ENCODE measurements at places on chromosomes 6 and 20.

GRCh38 chr20:50146732-50147662 lies 6.5 kb downstream of the PEDS1 start:
- peak; percentile 26 for DNase-seq

DNA sequence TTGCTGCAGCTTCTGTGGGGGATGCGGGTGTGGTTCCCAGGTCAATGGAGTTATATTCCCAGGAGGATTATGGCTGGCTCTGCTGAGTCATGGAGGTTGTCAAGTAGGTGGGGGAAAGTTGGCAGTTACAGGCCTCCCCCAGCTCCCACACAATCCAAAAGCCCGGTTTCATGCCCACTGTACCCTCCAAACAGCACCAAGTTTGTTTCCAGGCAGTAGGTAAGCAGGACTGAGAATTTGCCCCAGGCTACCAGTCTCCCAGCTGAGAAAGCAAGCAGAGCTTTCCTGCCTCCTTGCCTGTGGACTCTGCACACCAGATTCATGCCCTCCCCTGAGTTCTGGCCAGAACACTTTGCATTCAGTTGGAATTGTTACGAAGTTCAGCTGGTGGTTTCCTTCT lies 578.2 kb downstream of the MEI4 start:
- no peak for DNase-seq

GRCh38 chr6:135938576-135939207 lies 87.2 kb downstream of the PDE7B start:
- DNase-seq: peak; percentile 37

- no peak for DNase-seq
Measured at GRCh38 chr6:169923468-169924464, 172.3 kb downstream of the ERMARD start.

DNA sequence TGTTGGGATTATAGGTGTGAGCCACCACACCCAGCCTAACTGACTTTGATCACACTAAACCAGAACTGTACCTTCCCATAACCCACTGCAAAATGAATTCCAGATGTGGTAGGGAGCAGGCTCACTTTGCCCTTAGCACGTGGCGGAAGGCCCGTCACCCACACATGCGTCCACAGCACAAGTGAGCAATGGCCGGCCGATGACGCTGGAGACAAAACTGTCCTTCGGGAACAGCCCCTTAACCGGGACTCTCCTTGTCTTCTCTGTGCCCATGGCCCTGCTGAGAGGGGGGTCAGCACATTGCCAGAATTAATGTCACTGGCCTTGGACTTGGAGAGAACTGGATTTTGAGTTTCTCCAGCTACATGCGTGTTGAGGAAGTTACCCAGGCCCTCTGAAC lies 107.2 kb downstream of the TOX2 start:
- DNase-seq: no peak

DNA sequence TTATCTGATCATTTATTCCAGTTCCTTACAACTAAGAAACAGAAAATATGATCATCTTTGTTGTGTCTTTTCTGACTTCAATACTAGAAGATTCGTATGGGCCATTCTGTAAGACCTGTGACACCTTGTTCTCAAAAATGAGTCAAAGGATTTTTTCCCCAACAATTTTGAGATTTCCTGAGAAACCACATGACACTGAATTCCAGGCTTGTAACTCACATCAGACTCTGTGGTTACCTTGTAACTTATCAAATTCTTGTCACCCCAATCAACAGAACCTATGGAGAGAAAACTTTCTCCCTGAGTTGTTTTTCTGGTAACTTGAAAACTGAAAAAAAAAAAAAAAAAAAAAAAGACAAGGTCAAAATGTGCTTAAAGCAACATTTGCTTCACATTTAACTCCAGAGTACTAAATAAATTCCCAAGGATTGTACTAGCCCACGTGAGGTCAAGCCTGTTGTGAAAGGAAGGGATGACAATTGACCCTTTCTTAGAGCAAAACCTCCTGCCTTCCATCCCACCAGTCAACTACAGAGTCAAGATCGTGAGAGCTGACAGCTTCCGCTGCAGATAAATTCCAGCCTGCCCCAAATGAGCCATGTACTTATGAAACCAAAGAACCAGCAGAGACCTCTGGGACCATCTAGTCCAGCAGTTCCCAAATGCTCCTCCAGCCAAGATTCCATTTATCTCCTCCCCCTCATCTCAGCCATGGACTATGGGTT lies 140.3 kb downstream of the TBX18 start:
- DNase-seq: peak; percentile 88

DNA sequence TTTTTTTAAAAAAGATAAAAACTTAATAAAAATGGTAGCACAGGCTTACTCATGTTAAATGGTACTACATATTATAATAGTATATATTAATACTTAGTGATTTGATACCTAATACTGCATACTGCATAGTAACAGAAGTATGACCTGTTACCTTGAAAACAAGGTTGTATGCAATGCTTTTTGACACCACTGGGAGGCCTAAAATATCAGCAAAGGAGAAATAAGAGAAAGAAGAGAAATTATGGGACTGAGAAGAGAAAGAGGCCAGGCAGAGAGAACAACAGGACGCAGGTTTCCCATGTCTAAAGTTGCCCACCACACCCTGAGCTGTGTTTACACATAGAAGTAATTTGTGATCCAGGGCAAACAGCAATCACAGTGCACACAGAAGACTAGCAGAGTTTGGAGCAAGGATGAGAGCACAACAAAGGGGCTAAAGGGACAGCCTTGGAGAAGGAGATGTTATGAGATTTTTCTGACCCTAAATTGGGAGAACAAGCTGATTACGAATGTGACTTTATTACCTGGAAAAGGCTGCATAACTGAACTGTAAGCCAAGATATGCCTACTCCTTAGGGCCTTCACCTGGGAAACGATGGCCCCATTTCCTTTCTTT lies 73.2 kb downstream of the ROS1 start:
- peak; percentile 31 for DNase-seq

GRCh38 chr6:127855542-127856159 lies 45.2 kb downstream of the THEMIS start:
- peak; percentile 40 for DNase-seq

DNA sequence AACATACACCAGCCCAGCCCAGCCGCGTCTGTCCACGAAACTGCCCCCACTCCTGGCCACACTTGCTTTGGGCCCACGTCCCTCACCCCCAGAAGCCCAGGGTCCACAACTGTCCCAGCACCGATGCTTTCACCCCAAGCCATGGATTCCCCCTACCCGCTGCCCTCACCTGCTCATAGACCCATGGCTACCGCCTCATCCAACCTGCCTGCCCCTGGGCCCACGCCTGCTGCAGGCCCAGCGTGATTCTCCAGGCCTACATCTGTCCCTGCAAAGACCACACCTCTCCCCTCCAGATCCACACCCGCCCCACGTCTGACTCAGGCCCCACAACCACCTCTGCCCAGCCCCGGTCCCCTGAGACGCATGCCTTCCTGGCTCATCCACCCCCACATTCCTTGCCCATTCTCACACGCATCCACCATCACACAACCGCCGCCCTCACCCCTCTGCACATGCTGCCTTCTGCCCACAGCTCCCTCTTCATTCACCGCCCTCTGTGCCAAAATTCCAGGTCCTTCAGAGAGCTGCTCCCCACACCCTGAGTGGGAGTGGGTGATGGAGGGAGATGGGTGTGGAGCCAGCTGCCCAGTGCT lies 86.7 kb downstream of the GRM4 start:
- DNase-seq: peak; percentile 10

- DNase-seq: peak; percentile 66
Measured at GRCh38 chr6:137223370-137224131, 4.4 kb upstream of the IFNGR1 start.

DNA sequence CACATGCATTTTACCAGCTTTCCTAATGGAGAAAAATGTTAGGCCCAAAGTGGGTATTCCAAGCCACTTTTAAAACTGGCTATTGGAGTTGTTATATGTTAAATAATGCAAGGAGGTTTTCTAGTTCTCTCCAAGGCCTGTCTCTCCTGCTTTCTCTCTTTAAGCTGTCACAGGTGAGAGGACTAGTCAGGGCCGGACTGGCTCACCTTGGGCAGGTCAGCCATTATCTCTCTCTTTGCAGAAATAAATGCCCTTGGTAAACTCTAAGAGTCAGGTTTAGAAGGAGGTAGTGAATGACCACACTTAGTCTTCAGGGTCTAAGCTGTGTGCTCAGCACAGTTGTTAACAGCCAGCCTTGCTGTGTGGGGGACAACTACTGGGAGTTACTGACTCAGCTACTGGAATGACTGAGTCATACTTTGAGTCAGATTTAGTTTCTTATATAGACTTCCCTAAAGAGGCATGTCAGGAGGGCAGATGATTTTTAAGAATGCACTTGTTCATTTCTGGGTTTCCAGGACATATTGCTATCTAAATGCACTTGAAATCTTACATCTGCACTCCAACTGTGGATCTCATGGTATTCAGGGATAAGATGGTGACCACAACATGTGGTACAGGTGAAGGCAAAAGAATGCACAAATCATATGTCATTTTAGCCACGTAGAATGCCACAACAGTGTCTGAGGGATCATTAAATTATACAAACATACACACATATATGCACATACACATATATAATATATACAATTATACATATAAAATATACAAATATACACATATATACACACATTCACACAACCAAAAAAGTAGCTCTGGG lies 719.4 kb downstream of the EPM2A start:
- peak; percentile 95 for DNase-seq

GRCh38 chr6:131629651-131630050 lies 1.6 kb upstream of the MED23 start:
- DNase-seq: peak; percentile 34

DNA sequence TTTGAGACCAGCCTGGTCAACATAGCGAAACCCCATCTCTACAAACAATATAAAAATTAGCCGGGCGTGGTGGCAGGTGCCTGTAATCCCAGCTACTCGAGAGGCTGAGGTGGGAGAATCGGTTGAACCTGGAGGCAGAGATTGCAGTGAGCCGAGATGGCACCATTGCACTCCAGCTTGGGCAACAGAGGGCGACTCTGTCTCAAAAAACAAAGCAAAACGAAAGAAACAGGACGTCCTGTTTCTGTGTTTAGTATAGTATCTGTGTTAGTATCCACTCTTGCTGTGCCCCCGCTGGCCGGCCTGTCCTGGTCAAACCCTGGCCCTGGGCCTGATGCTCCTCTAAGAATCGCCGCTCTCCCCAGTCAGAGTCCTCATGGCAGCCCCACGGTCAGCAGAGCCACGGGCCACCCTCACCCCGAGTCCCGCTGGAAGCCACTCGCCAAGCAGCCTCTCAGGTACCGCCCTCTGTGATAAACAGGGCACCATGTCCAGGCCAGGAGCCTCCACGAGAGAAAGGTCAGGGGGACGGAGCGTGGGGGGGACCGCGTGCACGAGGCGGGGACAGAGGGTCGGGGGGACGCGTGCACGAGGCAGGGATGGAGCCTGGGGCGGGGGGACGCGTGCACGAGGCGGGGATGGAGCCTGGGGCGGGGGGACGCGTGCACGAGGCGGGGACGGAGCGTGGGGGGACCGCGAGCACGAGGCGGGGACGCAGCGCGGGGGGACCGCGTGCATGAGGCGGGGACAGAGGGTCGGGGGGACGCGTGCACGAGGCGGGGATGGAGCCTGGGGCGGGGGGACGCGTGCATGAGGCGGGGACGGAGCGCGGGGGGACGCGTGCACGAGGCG lies 384.5 kb downstream of the SMOC2 start:
- no peak for DNase-seq

- no peak for DNase-seq
Measured at GRCh38 chr20:32522526-32522775, 62.7 kb downstream of the NOL4L start.

DNA sequence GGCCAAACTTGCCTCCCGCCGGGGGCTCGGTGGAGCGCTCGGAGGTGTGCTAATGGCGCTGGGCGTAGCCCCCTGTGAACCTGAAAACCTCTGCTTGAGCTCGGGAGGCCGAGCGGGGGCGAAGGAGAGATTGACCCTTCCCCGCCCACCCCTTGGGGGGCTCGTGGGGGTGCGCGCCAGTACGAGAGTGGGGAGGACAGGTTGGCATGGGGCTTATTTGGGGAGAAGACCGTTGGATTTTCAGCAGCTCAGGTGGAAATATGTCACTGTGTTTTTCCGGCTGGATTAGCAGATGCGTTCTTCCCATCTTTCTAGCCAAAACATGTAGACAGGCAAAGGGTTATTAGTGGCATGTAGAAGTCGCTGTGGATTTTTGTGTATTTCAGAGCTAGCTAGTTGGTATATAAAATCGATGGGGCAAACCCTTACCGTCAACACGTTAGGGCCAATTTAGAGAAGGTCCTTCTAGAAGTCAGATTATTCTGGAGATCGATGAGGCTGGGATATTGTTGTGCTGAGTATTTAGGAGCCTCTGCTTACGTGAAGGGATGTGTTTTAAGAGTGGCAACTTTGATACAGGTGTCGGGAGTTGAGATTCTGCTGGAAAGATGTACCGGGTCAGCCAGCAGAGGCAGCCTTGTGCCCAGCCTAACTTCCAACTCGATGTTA lies 525 bp downstream of the NCOA7 start:
- peak; percentile 50 for DNase-seq

GRCh38 chr6:25508051-25508450 lies 144.0 kb upstream of the SCGN start:
- no peak for DNase-seq

DNA sequence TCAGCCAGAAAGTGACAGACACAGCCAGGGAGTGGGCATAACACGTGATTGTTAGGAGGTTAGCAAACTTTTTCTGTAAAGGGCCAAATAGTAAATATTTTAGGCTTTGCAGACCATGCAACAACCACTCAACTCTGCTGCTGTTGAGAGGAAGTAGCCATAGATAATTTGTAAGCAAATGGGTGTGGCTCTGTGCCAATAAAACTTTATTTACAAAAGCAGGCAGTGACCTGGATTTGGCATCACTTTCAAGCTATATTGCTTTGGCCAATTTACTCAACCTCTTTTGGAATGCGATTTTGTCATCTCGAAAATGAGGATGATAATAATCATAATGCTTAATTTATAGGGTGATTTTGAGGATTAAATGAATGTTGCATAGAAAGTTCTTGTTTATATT lies 152.6 kb downstream of the TSHZ2 start:
- DNase-seq: no peak

DNA sequence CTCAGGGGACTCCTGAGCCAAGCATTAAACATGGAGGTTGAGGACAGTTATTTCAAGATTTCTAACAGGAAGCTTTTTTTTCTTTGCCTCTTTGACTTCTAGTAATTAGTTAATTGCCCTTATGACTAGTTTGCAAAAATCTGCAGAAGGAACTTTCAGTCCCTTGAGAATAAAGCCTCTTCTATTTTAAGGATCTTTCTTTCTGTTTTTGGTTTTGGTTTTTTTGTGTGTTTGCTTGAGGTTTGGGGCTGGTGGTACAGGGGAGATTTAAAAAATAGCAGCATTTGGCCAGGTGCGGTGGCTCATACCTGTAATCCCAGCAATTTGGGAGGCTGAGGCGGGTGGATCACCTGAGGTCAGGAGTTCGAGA lies 259.3 kb downstream of the BMP7 start:
- DNase-seq: no peak

GRCh38 chr6:163263196-163263595 lies 151.3 kb upstream of the QKI start:
- no peak for DNase-seq

GRCh38 chr6:137024237-137024990 lies 20.4 kb downstream of the IL20RA start:
- DNase-seq: no peak

GRCh38 chr6:135230711-135231468 lies 49.8 kb downstream of the MYB start:
- DNase-seq: peak; percentile 20

All from EH (cell line).